ENCODE measurements at places on chromosomes 2 and 18.

GRCh38 chr2:24766609-24767008, 26.6 kb downstream of the PTRHD1 start:
- DNase-seq, result no peak

GRCh38 chr2:115678129-115678528, 1235.7 kb downstream of the DPP10 start:
- no peak for DNase-seq

DNA sequence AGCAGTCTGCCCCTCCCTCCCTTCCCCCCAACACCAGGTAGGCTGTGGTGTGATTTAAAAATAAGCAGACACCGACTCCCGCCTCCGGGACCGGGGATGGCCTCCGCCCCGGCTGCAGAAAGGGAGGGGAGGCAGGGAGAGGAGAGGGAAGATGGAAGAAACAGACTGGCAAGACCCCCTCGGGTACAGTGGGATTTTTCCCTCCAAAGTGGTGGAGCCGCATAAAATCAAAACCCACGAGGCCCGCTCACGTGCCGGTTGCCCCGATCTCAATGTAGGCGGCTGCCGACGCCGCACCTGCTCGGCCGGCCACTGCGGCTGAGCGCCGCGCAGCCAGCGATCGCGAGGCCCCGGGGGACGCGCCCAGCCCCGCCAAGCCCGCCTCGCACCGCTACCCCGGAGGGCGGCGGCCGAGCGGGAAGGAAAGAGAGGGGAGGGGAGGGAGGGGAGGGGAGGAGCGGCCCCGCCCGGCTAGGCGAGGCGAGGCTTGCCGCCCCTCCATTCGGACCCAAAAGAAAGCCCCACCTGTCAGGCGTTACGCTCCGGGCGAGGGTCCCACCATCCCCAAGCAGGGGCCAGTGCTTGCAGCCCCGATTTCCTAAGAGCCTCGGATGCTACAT, 811 bp downstream of the ADD2 start:
- DNase-seq, result no peak

- DNase-seq, result no peak
These were observed 47.4 kb upstream of the CYRIA start for GRCh38 chr2:16713011-16713423.

DNA sequence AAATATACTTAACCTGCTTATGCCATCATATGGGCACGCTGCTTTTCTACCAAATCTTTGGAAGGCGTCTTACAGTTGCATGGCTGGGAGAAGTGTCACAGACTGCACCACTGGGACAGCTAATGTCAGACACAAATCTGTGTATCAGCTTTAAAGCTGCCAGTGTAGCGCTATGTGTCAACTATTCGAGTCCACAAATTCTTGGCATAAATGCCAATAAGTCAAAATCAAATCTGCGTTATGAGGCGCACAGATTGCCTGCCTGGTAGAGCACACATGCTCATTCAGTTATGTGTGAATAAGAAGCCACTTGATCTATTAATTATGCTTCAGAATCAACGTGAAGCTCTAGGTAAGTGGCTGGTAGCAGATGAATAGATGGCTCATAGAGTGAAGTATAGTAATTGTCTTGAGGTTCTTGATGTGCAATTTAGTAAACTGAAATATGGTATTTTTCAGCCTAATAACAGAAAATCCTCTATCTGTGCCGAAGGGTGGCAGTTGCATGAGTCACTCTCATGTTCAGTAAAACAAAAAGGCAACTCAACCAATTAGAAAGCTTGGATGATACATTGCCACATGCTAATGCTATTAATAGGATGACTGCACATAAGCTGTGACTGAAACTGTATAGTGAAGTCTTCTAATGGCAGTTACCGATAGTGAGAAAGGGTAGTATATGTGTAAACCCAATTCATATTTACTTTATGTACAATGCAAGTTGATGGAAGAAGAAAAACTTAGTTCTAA, 52.0 kb downstream of the DCC start:
- DNase-seq, result no peak

DNA sequence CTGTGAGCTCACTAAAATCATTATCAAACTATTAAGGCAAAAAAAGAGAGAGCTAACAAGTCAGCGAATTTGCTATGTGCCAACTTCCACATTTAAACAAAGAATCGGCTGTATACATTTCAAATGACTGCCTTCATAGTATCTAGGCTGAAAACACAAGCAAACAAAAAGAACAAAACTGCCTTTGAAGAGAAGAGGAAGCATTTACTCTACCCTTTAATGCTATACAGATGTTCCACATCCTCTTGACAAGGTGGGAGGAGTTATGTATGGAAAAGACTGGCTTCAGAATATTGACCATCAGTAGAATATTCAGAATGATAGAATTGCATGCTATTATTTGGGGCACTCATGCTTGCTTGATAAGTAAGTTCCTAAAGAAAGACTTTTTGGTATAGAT, 741.7 kb downstream of the PLCL1 start:
- DNase-seq, result no peak

DNA sequence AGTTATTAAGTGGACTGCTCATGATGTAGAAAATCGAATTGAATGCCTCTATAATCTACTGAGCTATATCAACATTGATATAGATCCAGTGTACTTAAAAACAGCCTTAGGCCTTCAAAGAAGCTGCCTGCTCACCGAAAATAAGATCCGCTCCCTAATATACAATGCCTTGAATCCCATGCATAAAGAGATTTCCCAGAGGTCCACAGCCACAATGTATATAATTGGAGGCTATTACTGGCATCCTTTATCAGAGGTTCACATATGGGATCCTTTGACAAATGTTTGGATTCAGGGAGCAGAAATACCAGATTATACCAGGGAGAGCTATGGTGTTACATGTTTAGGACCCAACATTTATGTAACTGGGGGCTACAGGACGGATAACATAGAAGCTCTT, 2.0 kb downstream of the KLHL23 start:
- DNase-seq, result no peak

GRCh38 chr2:40260437-40260836, 191.5 kb downstream of the SLC8A1 start:
- no peak for DNase-seq
